Cerebellar nuclear complex (tissue), 1 donor: ENCODE measurements at places on chromosomes 1 and 21.

GRCh38 chr1:217494767-217495166, 136.1 kb downstream of the GPATCH2 start:
- no peak for DNase-seq

DNA sequence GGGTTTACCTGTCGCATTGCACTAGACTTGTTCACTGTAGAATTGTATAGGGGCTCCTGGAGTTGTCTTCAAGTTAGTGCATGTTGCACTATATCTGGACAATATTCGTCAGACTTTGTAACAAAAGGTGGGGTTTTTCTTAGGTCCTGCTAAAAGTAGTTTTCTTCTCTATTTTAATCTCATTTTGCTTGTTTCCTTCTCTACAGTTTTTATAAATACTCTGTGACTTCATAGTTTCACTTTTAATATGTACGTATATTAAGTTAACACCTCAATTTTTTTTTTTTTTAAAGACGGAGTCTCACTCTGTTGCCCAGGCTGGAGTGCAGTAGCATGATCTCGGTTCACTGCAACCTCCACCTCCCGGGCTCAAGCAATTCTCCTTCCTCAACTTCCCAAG, 26.5 kb upstream of the MRPS6 start:
- no peak for DNase-seq

GRCh38 chr1:172827841-172828240, 168.9 kb downstream of the FASLG start:
- DNase-seq: no peak

DNA sequence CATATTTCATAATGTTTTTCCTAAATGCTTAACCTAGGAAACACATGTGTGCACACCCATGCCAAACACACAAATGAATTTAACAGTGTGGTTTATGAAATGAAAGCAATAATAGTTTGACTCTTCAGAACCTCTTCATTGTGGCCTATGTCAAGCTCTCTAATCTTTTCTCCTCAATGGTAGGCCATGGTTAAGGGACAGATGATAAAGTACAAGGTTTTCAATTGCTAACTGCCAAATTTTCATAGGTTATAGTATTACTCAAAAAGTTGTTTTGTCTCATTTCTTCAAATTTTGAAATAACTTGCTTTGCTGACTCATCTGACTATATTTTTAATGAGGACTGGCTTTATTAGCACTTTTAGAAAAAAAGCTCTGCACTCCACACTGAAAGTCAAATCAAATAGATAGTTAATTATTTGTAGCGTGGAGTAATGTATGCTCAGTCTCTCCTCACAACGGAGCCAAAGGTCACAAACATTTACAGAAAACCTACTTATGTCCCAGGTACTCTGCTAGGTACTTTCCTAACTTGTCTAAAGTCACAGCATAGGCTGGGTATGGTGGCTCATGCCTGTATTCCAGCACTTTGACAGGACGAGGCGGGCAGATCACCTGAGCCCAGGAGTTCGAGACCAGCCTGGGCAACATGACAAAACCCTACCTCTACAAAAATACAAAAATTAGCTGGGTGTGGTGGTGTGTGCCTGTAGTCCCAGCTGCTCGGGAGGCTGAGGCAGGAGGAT, 3.0 kb upstream of the ADCY10 start:
- DNase-seq: no peak

- no peak for DNase-seq
These were observed 44.0 kb downstream of the ATP6V1G3 start for GRCh38 chr1:198496216-198497143.

DNA sequence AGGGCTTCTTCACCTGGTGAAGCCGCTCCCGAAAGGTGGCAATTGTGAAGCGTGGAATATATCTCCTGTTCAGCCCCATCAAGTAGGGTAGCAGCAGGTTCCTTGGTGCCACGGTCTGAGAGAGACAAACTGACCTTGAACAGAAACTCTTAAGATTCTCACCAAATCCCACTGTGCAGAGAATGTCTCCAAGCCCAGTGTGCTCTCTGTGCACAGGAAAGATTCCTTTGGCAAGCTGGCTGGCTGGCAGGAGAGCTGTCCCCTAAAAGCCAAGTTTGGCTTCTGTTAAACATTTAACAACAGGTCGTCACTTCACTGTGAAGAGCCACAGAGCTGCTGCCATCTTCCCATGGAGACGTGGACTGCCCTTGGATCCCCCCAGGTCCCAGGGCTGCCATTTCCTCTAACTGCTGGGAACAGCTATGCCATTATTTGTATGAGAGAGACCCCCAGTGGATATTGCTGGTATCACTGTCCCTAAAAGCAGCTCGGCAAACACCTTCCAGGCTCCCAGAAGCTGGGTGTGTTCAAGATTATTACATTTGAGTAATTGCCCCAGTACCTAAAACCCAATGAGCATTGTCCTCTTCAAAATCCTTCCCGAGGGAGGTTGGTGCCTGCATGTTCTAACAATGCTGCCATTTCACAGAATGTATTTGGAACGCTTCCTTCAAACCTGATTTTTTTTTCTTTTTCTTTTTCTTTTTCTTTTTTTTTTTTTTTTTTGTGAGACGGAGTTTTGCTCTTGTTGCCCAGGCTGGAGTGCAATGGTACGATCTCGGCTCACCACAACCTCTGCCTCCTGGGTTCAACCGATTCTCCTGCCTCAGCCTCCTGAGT, 71.8 kb downstream of the CD58 start:
- no peak for DNase-seq

- no peak for DNase-seq
These were observed 13.3 kb downstream of the HSF2BP start for GRCh38 chr21:43645976-43646375.

DNA sequence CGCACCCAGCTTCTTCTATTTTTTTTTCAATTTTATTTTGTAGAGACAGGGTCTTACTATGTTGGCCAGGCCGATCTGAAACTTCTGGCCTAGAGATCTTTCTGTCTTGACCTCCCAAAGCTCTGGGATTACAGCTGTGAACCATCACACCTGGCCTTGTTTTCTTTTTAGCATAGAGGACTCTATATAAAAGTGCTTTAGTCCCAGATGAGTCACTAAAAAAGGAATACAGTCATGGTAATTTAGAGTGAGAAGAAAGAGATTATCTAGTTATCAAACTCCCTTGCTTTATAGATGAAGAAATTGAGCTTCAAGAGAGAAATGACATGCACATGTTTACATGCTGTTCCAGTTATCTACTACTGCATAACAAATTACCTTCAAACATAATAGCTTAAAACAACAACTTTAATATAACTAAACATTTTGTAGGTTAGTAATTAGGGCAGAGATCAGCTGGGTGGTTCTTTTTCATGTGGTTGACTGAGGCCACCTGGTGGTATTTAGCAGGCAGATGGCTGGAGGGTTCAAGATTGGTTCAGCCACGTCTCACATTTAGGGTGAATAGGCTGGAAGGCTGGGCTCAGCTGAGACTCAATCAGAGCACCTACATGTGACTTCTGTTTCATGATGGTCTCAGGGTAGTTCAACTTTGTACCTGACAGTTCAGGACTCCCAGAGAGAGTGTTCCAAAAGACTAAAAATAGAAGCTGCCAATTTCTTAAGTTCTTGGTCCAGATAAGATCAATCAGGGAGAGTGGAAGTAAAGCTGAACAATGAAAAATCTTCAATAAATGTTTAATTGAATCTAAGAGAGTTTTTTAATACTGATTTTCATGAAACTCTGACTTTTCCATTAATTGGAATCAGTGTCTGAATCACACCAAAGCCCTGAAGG, 16.9 kb upstream of the MTF2 start:
- no peak for DNase-seq

GRCh38 chr1:89710498-89711139, 77.7 kb downstream of the LRRC8C start:
- DNase-seq: no peak

DNA sequence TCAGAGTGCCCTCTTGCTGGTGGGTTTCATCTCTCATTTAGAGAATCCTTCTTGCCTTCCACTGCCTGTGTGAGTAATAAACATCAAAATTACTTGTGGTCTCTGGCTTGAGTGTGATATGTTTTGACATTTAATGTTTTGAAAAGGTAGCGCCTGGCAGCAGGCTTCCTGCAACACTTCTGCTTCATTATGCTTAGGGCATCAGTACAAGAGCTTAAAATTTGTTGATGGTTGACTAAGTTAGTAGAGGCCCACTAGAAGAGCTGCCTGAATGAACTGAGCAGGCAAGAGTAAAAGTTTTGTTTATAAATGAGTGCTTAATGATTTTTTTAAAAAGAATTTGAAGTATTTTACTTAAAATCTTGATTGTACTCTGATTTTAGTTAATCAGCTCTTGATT, 6.4 kb upstream of the RPE65 start:
- no peak for DNase-seq

GRCh38 chr1:225921734-225922709, 2.0 kb downstream of the PYCR2 start:
- no peak for DNase-seq

DNA sequence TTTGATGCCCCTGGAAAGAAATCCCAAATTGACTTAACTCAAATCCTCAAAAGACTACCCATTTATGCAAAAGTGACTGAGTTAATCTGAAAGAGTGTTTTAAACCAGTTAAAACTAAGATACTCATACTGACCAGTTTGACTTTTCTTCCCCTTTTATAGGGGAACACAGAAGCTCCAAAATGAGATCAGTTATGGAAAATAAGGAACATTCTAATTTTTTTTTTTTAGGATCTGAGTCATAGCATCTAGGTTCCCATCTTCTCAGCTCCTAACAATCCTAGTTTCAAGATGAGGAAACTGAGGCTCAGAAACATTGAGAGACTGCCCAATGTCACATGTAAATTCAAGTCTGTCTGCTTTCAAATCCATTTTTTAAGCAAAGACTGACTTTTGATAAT, 231.1 kb upstream of the RUNX1 start:
- DNase-seq: no peak

DNA sequence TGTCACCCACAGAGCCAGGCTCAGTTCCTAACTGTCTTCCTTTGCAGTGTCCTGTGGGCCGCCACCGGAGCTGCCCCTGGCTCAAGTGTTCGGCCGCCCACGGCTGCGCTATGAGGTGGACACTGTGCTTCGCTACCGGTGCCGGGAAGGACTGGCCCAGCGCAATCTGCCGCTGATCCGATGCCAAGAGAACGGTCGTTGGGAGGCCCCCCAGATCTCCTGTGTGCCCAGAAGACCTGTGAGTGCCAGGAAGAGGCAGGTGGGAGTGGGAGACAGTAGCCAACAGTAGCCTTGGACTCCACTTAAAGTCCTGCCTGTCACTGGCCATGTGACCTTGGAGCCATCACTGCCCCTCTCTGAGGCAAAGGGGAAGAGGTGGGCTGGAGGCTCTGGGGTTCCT, 16.6 kb downstream of the BCAN start:
- DNase-seq: no peak

DNA sequence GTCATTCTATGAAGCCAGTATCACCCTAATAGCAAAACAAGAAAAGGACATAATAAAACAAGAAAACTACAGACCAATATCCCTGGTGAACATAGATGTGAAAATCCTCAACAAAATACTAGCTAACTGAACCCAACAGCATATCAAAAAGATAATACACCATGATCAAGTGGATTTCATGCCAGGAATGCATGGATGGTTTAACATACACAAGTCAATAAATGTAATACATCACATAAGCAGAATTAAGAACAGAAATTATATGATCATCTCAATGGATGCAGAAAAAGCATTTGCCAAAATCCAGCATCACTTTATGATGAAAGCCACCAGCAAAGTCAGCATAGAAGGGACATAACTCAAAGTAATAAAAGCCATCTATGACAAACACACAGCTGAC, 6.5 kb upstream of the PM20D1 start:
- DNase-seq: no peak

GRCh38 chr1:178564086-178564782, 51.3 kb downstream of the TEX35 start:
- no peak for DNase-seq

- no peak for DNase-seq
These were observed 21.4 kb downstream of the RUNX3 start for GRCh38 chr1:24908591-24909259.

- no peak for DNase-seq
These were observed 459 bp downstream of the SERBP1 start for GRCh38 chr1:67429528-67430357.

DNA sequence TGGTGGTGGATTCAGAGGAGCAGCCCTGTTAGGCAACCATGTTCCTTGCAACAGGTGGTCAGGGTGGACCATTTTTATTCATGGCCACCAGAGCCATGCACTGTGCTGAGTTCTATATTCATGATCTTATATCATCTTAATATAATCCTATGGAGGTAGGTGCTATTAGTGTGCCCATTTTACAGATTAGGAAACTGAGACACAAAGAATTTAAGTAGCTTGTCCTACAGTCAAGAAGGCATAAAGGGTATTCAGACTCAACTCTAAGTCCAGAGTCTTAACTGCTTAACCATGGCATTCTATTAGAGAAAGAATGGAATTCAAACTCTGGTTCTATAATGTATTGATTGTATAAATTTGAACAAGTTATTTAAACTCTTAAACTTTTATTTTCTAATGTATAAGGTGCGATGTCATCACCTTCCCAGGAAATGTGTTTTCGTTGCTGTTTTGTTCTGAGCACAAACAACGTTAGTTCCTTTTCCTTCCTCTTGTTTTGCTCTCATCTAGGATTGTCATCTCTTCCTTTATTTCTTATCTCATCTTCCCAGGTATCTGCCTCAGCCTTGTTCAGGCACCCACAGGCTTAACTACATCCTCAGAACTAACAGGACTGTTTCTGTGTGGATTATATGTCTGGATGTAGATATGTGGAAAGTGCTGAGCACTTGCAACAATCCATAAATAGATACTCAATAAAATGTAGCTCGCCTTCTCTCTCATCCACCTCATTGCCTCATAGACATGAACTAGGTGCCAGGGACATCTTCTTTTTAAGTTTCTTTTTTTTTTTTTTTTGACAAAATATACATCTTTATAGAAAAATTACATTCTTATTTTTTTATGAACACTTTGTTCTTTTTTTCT, 207.1 kb downstream of the NFIA start:
- no peak for DNase-seq

- DNase-seq: no peak
These were observed 211.1 kb downstream of the ROR1 start for GRCh38 chr1:63984930-63985290.

DNA sequence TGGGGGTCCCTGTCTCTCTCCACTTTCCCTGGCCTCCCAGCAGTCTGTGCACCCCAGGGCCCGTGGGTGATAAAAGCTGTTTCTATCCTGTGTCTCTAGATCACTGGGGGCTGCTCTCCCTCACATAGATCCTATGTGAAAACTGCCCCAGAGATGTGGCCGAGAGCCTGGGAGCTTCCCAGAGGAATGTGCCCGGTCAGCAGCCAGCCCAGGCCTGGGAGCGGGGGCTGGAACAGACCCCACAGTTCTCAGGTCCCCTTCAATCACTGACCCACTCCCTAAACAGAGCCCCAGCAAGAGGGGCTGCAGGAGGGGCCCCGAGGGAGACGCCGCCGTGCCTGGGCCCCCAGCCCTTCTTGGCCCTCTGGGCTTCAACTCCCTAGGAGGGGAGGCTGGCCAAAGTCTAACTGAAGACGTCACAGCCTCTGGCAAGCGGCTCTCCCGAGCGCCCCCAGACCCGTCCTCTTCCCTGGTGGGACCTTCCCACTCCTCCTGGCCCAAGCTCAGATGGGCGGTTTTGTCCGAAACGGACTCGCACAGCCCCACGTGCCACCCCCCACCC, 403 bp downstream of the MXRA8 start:
- DNase-seq: no peak
